ENCODE measurements at places on chromosomes 11 and 22. TPM values are rescaled to one million over a fixed set of nuclear protein-coding genes. Genes with fewer than 3 reads are reported as not detected.

- no peak for DNase-seq
These were observed 6.9 kb upstream of the NRXN2 start for GRCh38 chr11:64729851-64730382.

The OSBP2 gene
- polyA plus RNA-seq: 5.5 TPM

DNA sequence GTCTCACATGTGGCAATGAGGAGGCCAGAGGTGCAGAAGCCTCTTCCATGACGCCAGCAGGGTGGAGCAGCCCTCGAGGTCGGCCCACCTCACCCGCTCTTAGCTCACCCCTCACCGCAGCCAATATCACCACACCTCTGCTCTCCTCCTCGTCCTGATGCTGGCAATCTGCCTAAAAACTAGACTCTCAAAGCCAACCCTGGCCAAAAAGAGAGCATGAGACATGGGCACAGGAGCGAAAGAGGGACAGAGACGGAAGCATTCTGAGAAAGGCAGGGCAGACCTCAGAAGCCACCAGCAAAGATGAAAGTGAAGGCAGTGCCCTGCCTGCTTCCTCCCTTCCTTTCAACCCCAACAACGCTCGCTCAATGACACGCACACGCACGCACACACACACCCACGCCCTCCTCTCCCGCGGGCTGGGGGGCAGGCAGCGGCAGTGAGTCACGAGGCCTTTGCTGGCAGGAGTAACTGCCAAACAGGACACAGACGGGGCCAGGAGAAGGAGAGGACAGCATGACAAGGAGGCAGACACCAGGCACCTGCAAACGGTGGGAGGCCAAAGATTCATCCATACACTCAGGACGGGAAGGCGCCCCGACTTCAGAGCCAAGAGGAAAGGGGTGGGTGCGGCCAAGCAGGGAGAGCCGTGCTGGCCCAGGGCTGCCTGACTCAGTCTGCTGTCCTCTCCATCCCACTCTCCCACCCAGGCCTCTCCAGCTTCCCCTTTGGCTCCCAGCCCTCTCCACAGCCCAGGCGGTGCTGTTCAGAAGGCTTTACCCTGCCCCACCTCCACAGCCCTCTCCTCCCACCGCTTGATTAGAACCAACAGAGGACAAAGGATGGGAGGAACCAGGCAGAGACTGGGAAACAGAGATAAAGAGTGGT is 11.4 kb downstream of the IGSF9B start:
- DNase-seq: no peak

DNA sequence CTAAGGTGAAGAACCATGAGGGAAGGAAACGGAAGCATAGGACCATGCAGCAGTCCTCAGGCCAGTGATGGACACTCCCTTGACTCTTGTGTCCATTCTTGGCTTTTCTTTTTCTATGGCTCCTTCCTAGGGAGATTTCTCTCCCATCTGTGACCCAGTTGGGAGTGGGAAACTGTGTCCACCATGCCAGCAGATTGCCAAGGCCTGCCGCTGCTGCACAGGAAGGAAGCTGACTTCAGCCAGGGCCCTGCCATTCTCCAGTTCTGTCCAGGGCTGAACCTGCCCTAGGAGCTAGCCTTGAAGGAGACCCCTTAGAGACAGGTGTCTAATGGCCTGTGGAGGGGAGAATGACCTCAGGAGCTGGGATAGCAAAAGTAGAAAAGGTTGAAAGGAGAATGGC is 17.4 kb downstream of the SSH3 start:
- DNase-seq: no peak

- no peak for DNase-seq
These were observed 23.4 kb downstream of the CBX7 start for GRCh38 chr22:39129081-39129480.

DNA sequence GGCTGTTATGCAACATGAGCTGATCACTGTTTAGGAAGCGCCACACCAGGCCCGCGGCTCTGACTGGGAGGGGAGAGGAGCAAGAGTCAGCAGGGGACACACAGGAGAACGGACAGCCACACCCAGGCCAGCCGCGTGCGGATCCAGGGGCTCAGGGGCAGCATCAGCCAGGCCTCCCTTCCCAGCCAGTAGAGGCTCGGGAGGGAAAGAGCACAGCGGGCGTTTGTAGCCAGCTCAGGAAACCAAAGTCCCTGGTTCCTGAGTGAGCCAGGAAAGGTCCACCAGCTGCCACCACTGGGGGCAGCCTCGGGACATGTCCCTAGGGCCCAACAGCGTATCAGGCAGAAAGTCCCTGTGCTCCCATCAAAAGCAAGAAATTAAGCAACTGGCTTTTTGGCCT is 71.8 kb upstream of the PITPNB start:
- DNase-seq: no peak

DNA sequence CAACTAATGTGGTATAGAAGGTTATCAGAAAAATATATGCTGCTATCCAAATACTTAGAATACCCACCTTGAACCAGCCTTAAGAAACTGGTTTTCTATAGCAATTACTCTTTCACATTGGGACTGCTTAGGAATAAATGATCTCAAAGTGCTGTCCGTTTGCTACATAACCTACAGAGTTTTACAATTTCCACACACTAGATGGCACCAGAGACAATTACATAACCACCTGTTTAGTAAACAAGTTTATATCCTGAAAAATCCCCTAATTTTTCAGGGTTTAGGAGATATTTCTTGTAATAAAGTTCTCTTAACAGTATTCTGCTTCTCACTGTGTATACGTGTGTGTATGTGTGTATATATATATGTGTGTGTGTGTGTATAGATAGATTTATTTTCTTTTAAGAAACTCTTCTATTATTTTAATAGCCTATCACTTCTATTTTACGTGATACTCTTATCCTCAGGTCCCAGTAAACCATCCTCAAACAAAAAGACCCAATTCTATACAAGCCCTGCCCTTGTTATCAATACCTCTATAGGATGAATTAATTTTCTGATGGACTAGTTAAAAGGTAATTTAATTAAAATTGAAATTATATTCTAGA is 6.7 kb upstream of the OR5I1 start:
- peak; percentile 3 for DNase-seq

DNA sequence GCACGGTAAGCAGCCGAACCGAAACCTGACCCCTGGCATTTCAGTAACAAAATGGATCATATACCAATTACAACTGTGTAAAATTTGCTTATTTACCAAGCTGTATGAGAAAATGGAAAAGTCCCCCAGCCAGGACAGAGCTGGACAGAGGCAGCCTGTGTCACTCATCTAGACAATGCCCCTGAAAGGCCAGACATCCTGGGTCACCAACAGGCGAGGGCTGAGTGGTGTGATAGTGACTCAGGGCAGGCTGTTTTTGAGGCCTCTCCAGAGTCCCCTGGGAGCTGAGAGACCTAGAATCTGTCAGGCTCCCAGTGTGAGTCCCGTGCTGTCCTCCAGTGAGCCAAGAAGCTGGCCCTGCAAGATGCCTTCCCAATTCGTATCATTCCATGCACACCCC is 680.4 kb downstream of the TBC1D22A start:
- no peak for DNase-seq

The MPPED1 gene
- 0.95 TPM for polyA plus RNA-seq

DNA sequence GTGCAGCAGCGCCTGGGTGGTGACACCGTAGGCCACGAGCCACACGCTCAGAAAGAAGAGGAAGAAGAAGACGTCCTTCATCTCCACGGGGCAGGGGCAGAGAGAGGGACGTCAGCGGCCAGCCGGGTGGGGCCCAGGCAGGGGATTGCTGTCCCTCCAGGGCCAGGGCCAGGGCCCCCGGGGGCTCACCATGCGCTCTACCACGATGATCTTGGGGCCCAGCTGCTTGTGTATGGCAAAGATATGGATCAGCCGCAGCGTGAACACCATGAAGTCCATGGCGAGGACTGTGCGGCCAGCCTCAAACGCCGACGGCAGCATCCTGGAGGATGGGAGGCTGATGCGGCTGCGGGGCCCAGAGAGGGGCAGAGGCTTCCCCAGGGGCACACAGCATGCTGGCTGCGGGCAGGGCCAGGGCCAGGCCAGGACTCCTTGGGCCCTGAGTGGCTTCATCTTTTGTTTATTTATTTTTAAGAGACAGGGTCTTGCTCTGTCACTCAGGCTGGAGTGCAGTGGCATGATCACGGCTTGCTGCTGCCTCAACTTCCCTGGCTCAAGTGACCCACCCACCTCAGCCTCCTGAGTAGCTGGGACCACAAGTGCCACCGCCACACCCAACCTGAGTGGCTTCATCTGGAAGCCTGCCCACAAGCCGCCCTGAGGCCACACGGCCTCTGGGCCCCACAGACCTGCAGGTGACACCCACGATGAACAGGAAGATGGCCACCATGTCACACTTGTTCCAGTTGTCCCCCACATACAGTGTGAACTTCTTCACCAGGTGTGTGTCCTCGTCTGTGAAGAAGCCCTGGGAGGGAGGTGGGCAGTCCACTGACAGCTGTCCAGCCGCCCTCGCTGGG is 11.1 kb downstream of the TSSC4 start:
- no peak for DNase-seq

DNA sequence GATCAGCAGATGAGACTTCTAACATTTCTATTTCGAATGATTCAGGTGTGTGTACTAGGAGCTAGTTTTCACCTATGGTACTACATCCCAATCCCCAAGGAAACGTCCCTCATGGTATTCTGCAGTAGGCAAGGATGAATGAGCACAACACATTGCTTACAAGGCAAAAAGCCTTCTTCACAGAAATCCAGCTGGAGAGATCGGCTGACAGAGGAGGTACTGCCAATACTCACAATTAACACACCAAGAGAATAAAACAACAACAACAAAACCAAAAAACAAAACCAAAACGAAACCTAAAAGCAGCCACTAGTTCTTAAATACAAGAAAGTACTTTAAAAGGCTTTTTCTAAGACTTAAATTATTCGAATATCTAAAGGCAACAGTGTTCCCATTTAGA is 101.4 kb downstream of the PICALM start:
- no peak for DNase-seq

- DNase-seq: no peak
These were observed 68.9 kb upstream of the GNAZ start for GRCh38 chr22:23001463-23001862.

GRCh38 chr11:27863637-27864036 is 163.4 kb upstream of the BDNF start:
- no peak for DNase-seq
